ENCODE measurements at places on chromosomes 12 and 14.

GRCh38 chr12:98939350-98939749 is 294.3 kb downstream of the APAF1 start:
- DNase-seq: no peak

DNA sequence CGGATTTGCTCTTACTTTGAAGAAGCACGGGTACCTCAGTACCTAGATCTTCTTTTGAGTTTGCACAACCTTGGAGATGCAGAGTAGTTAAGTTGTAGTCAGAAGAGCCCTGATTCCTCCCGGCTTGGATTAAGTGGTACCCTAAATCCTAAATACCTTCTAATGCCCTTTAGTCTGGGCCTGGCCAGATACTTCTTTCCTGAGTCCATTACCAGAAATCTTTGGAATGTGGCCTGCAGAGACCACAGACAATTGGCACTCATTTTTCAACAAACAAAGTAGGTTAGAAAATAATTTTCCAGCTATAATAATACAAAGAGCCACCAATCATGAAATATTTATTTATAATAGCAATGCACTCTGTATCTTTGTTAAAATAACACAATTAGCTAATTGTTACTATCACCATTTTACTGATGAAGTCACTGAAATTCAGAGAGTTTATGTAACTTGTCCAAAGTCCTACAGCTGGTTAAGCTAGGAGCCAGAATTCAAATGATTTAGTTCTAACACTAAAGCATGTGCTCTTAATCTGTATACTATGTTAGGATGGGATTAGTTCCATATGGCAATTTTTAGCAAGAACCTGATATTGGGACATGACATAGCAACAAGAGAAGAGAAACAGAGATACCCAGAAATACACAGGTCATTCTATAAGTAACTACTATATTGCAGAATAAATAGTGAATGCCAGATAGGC is 132.1 kb upstream of the PDZRN4 start:
- no peak for DNase-seq

GRCh38 chr12:105820429-105821125 is 318.2 kb downstream of the NUAK1 start:
- DNase-seq: no peak

- no peak for DNase-seq
These were observed 13.4 kb upstream of the ALDH2 start for GRCh38 chr12:111753144-111753881.

- no peak for DNase-seq
These were observed 118.6 kb downstream of the FUT8 start for GRCh38 chr14:65531148-65531547.

GRCh38 chr14:104517426-104517825 is 62.1 kb upstream of the C14orf180 start:
- no peak for DNase-seq

- DNase-seq: no peak
These were observed 109.5 kb upstream of the TMPO start for GRCh38 chr12:98405805-98406366.

DNA sequence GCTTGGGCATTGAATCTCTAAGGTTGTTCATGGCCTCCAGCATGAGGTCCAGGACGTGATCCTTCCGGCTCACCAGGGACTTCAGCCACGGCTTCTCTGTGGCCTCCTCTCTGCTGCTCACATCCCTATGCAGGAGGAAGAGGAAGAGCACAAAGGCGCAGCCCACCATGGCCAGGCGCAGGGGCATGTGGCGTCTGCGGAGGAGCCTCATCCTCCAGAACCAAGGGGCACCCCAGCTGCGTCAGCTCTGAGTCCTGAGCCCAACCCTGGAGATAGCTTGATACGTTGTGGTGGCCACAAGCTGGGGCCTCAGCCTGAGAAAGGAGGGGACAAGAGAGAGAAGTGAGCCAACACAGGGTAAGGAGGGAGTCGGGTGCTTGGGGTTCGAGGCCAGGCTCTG is 11.6 kb downstream of the GALNT6 start:
- no peak for DNase-seq

DNA sequence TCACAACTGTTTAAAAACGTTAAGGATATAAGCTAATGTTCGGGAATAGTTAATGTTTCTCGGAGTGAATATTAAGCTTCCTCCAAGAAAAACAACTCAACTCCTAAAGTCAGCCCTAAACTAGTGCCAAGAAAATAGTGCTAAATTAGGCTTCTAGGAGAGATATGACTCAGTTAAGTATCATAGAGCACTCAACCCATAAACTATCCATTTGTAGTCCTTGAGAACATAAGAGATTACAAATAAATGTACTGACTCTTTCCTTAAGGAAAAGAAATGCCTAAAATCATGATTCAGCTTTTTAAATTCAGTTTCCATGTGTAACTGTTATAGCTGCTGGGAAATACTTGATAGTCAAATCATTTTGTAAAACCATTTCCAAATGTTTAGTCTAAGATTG is 117.1 kb downstream of the HMGA2 start:
- no peak for DNase-seq

DNA sequence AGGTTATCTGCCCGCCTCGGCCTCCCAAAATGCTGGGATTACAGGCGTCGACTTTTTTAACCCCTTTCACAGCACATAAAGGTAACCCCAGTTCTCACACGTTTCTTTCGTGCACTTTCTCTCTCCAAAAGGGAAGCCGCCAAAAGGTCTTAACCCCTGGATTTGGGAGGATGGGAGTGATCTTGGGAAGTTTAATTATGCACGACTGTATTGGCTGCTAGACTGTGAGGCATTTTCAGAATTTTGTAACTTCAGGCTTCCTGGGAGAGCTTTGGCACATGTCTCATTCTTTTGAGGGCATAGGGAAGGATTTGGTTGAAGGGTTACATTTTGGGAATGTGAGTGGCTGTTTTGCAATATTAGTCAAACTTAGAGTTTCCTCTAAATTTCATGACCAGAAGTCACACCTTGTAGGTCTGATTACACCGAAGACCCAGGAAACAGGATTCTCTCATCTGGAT is 1.4 kb upstream of the SMARCC2 start:
- DNase-seq: no peak

DNA sequence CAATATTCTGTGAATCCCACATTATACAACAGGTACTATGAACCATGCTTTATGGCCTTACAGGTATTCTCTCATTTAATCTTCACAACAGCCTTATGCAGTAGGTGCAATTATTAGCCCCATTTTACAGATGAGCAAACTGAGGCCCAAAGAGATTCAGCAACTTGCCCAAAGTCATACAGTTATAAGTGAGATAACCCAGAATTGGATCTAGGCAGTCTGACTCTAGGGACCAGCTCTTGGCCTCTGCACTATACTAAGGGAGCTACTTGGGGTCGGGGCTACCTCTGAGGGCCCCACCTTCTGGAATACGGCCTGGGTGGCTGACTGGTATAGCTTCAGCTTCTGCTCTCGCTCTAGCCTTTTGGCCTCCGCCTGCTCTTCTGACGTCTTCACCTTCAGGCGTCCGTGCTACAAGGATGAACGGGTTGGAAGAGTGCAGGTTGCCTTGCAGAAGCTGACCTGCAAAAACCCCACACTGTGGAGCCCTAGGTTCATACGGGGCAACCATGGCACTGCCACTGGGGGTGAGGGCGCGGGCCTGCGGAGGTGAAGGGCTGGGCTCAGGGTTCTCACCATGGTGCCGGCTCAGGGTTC is 762 bp downstream of the RABGGTA start:
- no peak for DNase-seq

- DNase-seq: no peak
These were observed 55.6 kb upstream of the OAS1 start for GRCh38 chr12:112851024-112851777.

- DNase-seq: no peak
These were observed 35.3 kb upstream of the STRAP start for GRCh38 chr12:15846887-15847286.

DNA sequence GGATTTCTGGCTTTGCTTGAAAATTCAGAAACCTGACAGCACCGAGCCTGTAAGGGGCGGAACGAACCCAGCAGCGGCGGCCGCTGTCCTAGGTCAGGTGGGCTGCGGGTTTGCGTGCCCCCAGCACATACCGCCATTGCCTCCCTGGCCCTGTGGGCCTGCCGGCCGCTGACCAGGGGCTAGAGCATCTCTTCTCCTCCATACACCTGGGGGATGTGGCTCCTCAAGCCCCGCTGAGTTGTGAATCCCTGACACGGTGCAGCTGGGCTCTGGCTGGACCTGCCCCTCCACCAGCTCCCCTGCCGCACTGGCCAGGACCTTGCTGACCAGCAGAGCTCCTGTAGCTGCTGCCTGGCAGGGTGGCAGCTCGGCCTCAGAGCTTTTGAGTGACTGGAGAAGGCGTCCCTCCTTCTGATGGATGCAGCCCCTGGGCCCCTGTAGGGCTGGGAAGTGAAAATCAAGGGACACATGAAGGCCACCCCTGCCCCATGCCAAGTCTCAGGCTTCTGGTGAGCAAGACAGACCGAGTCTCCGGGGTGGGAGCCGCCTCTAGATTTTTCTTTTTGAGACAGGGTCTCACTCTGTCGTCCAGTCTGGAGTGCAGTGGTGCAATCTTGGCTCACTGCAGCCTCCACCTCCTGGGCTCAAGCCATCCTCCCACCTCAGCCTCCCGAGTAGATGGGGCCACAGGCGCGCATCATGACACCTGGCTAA is 184.9 kb upstream of the SFSWAP start:
- no peak for DNase-seq

DNA sequence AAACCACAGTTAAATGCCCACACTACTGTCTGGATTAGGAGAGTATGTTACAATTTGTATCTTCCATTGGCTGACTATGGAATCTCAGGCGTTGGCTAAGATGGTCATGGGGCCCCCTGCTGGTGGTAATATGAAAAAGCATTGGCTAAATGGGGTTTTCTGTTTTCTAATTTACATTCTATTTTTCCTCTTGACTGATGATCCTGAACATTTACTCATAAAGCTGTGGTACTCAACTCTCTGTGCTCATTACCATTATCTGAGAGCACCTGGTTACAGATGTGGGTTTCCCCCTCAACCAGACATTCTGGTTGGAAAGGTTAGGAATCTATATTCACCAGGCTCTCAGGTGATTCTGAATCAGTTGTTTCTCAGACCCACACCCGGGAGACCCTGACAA is 64.8 kb downstream of the WSCD2 start:
- DNase-seq: no peak

GRCh38 chr14:89589400-89590118 is 172.5 kb upstream of the FOXN3 start:
- DNase-seq: peak; percentile 58

GRCh38 chr12:101076921-101077320 is 133.1 kb downstream of the SLC5A8 start:
- DNase-seq: no peak

DNA sequence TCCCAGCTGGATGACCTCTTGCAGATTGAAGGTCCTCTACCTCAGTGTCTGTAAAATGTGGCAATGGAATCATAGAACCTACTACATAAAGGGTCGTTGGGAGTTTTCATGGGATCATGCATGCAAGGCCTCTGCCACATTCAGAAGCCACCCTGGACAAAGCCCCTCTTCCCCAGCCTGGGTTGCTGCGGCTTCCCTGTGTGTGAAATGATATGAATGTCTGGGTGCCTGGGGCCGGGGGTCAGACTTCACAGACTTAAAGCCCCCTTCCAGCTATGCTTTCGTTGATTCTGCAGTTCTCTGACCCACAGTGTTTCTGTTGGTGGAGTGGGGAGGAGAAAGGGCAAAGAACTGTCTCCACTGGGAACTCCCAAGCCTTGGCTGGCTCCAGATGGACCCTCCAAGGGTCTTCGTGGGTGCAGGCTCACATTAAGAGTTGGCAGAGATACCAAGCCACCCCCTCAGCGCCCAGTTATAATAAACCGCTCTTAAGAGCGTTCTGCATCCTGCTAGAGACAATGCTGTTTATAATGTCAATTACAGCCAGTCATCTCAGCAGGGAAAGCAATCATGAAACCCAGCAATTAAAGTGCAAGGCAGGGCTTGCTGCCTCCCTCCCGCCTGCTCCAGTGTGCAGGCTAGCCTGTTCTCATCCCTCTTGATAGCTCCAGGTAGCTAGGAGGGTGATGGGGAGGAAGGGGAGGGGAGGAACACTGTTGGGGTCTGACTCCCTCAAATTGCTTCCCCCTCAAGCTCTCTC is 210.9 kb upstream of the FKBP4 start:
- DNase-seq: no peak

- peak; percentile 36 for DNase-seq
These were observed 42.6 kb downstream of the GPATCH2L start for GRCh38 chr14:76194327-76194726.

DNA sequence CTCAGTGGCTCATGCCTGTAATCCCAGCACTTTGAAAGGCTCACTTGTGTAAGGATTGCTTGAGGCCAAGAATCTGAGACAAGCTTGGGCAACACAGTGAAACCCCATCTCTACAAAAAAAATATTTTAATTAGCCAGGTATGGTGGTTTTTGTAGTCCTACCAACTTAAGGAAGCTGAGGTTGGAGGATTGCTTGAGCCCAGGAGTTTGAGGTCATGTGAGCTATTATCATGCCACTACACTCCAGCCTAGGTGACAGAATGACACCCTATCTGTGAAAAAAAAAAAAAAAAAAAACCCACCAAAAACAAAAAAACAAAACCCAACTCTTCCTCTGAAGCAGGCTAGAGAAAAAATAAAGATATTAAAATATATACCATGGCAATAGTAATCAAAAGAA is 41.2 kb downstream of the TMEM116 start:
- DNase-seq: no peak

DNA sequence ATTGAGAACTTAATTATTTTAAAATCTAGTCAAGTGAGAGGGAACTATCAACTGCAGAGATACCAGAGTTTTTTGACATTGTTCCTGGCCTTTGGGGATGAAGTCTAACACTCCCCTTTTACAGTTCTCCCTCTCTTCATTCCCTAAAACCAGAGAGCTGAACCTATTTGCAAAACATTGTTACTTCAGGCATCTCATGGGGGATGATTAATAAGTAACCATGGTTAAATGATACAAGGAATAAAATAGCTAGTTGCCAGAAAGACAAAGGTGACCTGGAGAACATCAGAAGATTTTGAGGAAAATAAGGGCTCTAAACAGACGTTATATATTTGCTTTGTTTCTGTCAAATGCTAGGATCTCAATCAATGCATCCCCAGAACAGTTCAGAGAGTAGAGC is 42.3 kb downstream of the PDE6H start:
- no peak for DNase-seq

- no peak for DNase-seq
These were observed 125.4 kb upstream of the PLEKHA5 start for GRCh38 chr12:19003987-19004619.

DNA sequence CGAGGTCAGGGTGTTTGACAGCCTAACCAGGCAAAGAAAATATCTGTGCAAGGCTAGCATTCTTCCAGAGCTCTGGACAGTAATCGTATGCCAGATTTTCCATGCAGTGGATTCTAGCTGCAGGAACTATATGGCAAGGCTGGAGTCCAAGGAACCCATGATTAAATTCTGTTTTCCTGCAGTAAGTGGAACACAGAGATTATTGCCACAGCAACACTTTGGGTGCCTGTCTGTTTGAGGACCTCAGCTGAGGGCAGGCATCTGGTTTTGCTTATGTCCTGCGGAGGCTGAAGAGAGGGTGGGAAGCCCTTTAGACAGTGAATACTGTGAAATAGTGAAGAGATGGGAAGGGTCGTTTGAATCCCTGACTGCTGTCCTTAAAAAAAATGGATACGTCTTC is 104.4 kb downstream of the DAD1 start:
- DNase-seq: no peak

- DNase-seq: peak; percentile 76
These were observed at the start of gene YARS2 for GRCh38 chr12:32755654-32756475. Gene YARS2, minus strand, starts transcription at chr12:32755897. Its CDS starts 23 bp downstream, at chr12:32755874.
